Uterine smooth muscle cell (primary cell): ENCODE measurements at places on chromosomes 6 and 20. TPM values are rescaled to one million over a fixed set of nuclear protein-coding genes. Genes with fewer than 3 reads are reported as not detected.

Gene RPP40
- 8.9 and 14.4 TPM in 2 replicates for total RNA-seq

Gene PSMG4
- total RNA-seq, result 32.6 and 36.2 TPM in 2 replicates

Gene UBE2J1
- 34.8 and 36.5 TPM in 2 replicates for total RNA-seq

Gene APOM
- total RNA-seq, result 0.89 and 1.2 TPM in 2 replicates

Gene JAG1
- 4.2 and 12.9 TPM in 2 replicates for total RNA-seq

Gene SPEF1
- 0.22 and 0.25 TPM in 2 replicates for total RNA-seq

Gene NRSN1
- total RNA-seq, result not detected in 2 replicates

Gene CALHM4
- not detected in 2 replicates for total RNA-seq

Gene PDE10A
- total RNA-seq, result 2.3 and 3.5 TPM in 2 replicates

Gene RBCK1
- 75.1 and 114 TPM in 2 replicates for total RNA-seq

Gene NOX3
- not detected in 2 replicates for total RNA-seq

Gene LAMP5
- under 0.01 and 0.44 TPM in 2 replicates for total RNA-seq

Gene DOP1A
- 27.9 and 28.4 TPM in 2 replicates for total RNA-seq

Gene CFB
- total RNA-seq, result 2.3 and 5.6 TPM in 2 replicates

Gene TMEM74B
- 0.11 TPM in 1 of 2 replicates, not detected in the other for total RNA-seq

Gene FILIP1
- 0.62 and 1.4 TPM in 2 replicates for total RNA-seq

Gene DDO
- 2.9 and 3.0 TPM in 2 replicates for total RNA-seq

Gene PGBD1
- total RNA-seq, result 7.9 and 9.5 TPM in 2 replicates

Gene TRIM31
- total RNA-seq, result not detected in 2 replicates

Gene BMP7
- total RNA-seq, result not detected in 2 replicates

Gene THBD
- 18.5 and 54.1 TPM in 2 replicates for total RNA-seq

Gene LINC00237
- not detected in 2 replicates for total RNA-seq

Gene TAAR6
- not detected in 2 replicates for total RNA-seq

Gene VWA7
- 0.11 and 0.25 TPM in 2 replicates for total RNA-seq

Gene TRDN
- not detected in 2 replicates for total RNA-seq

Gene EPPIN
- total RNA-seq, result not detected in 2 replicates

Gene MAN1A1
- total RNA-seq, result 90.0 and 131 TPM in 2 replicates

Gene CNKSR3
- total RNA-seq, result 5.0 and 5.9 TPM in 2 replicates

Gene TFAP2A
- total RNA-seq, result not detected in 2 replicates

Gene NHLRC1
- 2.7 and 3.3 TPM in 2 replicates for total RNA-seq

Gene PI16
- total RNA-seq, result 0.11 and 0.75 TPM in 2 replicates

Gene NKAPL
- 1.00 and 1.9 TPM in 2 replicates for total RNA-seq

Gene FKBP1C
- total RNA-seq, result 0.12 and 0.22 TPM in 2 replicates

Gene TUBB1
- total RNA-seq, result not detected in 2 replicates

Gene ERVFRD-1
- total RNA-seq, result under 0.01 and 0.12 TPM in 2 replicates
